ENCODE measurements at places on chromosomes 6 and 20.

DNA sequence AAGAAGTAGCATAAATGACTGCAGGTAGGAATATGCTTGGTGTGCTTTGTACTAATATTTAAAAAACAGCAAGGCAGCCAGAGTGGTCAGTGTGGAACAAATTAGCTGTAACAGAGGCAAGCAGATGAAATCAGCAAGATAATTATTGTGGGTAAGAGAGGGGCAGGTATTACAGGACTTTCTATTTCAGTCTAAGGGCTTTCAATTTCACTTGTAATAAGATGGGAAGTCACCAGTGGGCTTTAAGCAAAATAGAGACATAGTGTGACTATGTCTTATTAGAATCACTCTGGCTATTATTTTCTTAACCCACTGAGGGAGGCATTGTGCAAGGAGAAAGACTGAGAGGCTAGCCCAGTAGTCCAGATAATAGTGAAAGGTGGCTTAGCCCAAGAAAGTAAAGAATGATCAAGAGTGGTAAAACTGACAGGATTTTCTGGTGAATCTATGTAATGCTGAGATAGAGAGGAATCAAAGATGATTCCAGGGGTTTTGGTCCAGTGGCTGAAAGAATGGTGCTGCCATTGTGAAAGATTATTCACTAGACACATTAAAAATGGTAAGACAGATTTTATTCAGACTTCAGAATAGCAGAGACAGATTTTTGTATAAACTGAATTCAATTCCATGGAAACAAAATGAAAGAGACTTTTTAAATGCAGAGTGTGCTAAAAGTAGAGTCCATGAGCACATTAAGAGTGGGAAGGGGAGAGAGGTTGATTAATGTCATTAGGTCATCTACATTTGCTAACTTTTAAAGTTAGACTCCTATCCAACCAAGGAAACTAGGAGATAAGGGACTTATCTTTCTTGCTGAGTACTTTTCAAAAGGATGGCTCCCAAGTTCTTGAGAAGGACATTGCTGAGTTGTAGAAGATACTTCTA lies 1136.0 kb downstream of the HACE1 start:
- no peak for DNase-seq

DNA sequence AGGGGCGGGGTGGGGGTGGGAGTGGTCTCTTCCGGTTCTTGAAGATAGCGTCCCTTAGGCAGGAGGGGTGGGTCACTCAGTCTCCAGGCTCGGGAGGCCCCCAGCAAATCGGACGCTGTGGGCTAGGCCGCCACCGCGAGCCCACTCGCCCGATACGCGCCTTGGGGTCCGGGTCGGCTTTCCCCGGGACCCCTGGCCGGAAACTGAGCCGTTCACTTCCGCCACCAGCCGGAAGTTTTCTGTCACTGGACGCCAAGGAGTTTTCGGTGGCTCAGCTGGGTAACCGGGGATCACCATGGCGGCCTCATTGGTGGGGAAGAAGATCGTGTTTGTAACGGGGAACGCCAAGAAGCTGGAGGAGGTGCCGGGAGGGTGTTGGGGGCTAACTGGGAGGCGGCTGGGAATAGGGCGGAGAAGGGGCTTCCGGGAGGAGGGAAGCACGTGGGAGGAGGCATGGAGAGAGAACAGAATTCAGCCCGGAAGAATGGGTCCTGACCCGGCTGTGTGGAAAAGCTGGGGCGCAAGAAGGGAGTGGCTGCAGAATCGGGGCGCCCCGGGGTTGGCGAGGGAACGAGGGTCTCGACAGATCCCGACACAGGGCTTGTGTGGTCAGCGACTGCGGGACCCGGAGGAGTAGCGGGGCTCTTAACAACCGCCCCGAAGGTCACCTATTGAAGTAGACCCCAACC lies at the start of gene ITPA:
TSS of gene ITPA (plus strand) at position 242 of the 689 bp plus-strand sequence. CDS start at position 296, 54 bp downstream.
- peak; percentile 52 for DNase-seq

- DNase-seq = no peak
These were observed 284.3 kb upstream of the SULF2 start for GRCh38 chr20:48069596-48069995.

GRCh38 chr6:11423667-11424066 lies 113.9 kb upstream of the TMEM170B start:
- DNase-seq = no peak

GRCh38 chr6:152969688-152970418 lies 13.0 kb downstream of the FBXO5 start:
- DNase-seq = no peak

- DNase-seq = no peak
These were observed 331.8 kb downstream of the RIMS1 start for GRCh38 chr6:72218125-72218524.

DNA sequence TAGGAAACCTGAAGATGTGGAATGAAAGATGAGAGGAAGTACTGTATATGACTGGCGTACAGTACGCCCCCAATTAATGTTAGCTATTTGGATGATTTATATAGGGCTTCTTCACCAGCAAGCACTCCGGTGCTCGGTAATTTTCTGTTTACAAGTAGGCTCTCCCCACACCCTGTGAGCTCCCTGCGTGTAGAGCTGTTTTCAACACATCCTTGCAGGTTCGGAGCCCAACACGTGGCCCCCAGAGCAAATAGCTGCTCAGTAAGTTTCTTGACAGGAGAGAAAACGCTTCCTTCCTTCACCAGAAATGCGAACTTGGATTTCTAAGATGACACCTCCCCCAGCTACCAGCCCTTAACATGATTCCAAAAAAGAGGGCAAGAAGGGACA lies 1.2 kb upstream of the RAB22A start:
- DNase-seq = no peak

Data from putamen (tissue), 1 donor.